ENCODE measurements at places on chromosomes 7 and 10.

- no peak for DNase-seq
Measured at GRCh38 chr7:106562711-106563366, 98.1 kb downstream of the CCDC71L start.

DNA sequence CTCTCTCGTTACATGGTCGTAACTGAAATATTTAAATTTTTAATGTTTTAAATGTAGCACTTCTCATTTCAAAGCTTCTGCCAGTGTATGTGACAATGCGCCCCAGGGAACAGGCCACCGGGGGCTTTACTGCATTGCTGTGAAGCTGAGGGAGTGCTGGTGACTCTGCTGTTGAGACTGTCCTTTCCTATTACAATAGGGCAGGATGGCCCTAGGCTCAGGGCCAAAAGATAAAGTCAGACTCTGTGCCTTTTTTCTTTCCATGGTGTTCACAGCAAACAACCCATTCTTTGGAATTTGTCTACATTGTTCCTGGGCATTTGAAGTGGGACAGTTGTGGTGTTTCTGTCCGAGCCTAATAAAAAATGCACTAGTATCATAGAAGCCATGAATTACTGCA lies 107.3 kb downstream of the GALNT11 start:
- DNase-seq = no peak

GRCh38 chr7:3168869-3169268 lies 125.2 kb upstream of the CARD11 start:
- no peak for DNase-seq

- DNase-seq = no peak
Measured at GRCh38 chr7:13792208-13792607, 197.3 kb downstream of the ETV1 start.

- no peak for DNase-seq
Measured at GRCh38 chr7:55774327-55775050, 88.1 kb downstream of the SEPTIN14 start.

DNA sequence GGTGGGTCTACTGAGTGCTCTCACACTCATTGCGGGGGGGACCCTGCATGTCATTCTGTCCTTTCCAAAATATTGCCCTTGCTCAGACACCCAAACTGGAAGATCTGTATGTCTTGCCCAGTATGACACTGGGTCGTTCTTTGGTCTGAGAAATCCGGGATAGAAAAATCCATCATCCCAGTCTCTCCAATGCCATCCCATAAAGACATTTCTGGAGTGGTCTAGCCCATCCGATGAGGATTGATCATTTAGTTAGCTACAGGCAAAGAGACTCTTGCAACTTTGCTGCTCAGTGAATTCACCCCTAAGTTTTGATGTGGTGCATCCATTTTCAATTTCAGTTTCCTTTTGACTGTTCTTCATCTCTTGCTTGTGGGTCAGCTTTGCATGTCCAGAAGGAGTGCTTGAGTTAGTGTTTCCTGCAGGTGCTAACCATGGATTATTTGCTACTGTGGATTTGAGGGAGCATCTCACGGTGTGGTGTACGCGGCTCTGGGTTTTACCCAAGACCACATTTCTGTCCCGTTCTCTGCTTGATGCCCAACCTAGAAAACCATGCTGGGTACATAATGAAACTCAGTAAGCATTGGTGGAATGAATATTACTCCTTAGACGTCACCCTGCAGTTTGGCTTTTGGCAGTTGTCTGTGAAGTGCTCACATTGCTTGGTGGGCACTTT lies 247.0 kb upstream of the MKI67 start:
- DNase-seq = no peak

GRCh38 chr10:99845837-99846382 lies 63.5 kb downstream of the ABCC2 start:
- DNase-seq = peak; percentile 51

GRCh38 chr7:46152696-46153095 lies 231.6 kb upstream of the IGFBP3 start:
- no peak for DNase-seq

GRCh38 chr10:64977915-64978314 lies 1456.7 kb downstream of the REEP3 start:
- no peak for DNase-seq

GRCh38 chr7:79403879-79404278 lies 49.6 kb downstream of the MAGI2 start:
- DNase-seq = no peak

DNA sequence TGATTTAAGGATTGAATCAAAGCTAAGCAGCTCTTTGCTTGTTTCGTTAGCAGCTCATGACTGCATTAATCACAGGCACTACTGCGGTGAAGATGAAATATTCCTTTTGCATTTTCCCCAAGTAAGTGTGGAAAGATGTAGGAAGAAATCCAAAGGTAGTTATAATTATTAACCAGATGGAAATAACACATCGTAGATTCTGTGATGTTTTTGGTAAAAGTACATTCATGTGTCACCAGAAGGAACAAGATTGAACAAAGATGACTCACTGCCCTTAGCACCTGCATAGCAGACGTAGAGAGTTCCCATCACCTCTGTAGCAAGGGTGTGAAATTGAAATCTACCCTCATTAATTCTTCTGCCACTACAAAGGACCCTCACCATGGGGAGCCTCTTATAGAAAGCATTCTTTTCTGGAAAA lies 37.1 kb downstream of the SMURF1 start:
- DNase-seq = no peak

- no peak for DNase-seq
Measured at GRCh38 chr10:60817398-60817805, 39.1 kb downstream of the CDK1 start.
